ENCODE measurements at places on chromosomes 6 and 20.

- DNase-seq, result no peak
These were observed 24.4 kb downstream of the KCNQ2 start for GRCh38 chr20:63448031-63448430.

DNA sequence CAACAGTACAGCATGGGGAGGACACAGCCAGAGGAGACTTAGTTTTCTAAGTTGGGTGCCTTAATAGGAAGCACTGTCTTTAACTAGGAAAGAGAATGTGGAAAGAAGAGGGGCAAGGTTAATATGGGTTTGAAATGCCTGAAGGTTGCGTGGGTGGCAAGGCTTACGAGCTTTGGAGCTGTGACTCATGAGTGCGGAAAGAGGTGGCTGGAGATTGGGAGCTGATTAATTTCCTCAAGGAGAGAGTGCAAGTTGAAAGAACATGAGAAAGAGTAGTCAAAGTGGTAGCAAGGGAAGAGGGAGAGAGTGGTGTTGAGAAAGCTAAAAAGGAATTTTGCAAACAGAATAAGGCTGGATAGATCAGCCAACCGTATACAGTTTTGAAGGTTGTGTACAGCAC is 315.1 kb upstream of the PRND start:
- no peak for DNase-seq

GRCh38 chr20:11124849-11125505 is 451.2 kb upstream of the JAG1 start:
- no peak for DNase-seq

DNA sequence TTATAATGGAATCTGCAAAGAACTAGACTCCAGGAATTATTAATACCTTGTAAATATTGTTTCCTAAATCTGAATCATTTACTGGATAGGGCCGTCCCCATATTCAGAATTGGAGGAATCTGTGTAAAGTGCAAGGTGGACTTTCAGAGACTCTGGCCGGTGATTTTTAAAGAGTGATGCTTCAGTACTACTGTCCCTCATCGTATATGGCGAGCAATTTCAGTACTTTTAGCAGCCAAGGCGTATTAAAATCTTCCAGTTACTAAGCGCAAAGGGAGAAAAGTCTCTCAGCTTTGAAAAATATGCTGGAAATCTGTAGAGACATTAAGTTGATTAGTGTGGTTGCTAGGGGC is 483 bp downstream of the SMIM26 start:
- DNase-seq, result no peak

GRCh38 chr6:39193201-39193791 is 36.0 kb downstream of the KCNK5 start:
- no peak for DNase-seq

GRCh38 chr6:111841822-111842221 is 31.4 kb downstream of the FYN start:
- peak; percentile 55 for DNase-seq

DNA sequence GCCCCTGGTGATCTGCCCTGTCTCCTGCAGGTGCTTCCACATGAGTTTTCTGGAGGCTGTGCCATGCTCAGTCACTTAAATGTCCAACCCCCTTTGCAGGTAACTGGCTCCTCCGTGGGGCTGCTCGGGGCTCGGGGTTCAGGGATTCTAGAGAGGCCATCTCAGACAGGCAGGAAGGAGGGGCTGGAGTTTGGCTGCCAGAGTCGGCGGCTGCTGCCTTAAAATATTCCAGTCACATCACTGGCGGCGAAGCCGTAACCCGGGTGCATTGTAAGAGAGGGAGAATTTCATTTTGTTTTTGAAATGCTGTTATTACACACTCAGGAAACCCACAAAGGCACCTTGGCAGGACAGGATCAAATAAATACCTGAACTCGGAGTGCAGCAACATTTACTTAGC is 212.9 kb upstream of the PMEPA1 start:
- DNase-seq, result no peak

GRCh38 chr6:128569732-128570679 is 49.6 kb upstream of the PTPRK start:
- DNase-seq, result no peak

- DNase-seq, result no peak
These were observed 41.3 kb downstream of the WASF1 start for GRCh38 chr6:110137924-110138887.
